ENCODE measurements at places on chromosomes 3 and 15. TPM values are rescaled to one million over a fixed set of nuclear protein-coding genes. Genes with fewer than 3 reads are reported as not detected.
A peak's percentile ranks its signal among the peaks of the same experiment; 100 is the strongest.

GRCh38 chr15:72724028-72724427 lies 38.0 kb downstream of the BBS4 start:
- no peak for DNase-seq

DNA sequence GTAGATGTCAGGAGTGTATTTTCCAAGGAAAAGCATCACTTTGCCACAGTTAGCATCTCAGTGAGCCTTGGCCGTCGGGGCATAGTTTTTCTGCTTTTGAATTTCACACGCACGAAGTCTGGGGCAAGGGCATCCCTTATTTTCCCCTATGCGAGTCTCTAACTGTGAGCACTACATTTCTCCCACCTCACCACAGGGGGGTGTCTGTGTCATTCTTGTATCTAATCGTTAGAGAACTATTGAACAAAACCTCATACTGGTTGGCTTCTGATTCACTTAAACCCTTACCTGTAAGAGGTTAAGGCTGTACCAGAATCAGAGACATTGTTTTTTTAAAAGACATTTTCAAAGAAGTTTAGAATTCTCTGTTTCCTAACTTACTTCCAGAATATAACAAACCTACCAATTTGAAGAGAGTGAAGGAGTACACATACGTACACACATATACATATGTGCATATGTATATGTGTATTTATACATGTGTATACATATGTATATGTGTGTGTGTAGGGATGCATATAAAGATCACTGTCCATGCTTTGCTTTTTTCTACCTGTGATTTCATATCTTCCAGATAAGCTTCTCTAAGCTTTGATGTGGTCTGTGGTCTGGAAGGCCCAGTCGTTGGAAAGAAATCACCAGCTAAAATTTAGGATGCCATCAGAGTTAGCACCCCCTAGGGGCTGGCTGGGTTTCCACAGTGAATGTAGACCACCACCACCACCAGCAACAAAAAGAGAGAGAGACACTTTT lies 49.4 kb downstream of the MYZAP start:
- peak; percentile 41 for DNase-seq

DNA sequence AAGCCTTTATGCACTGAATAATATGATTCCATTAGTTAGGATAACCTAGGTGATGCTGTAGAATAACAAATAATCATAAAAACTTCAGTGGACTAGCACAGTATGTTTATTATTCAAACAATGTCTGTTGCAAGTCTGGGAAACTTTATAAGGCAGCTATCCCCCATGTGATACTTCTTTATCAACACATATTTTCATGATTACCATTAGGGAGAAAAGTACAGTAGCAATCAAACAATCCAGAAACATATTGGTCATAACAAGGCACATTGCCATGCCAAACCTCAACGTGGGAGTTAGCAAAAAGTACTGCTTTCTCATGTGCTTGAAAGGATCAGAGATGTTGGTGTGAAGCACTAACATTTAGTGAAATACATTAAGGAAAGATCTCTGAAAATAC lies 35.5 kb downstream of the EOMES start:
- peak; percentile 18 for DNase-seq

- peak; percentile 75 for DNase-seq
These were observed 326.1 kb downstream of the SATB1 start for GRCh38 chr3:18098960-18099587.

The CACNA2D2 gene
- not detected for total RNA-seq

The SCG3 gene
- total RNA-seq = not detected

- DNase-seq = no peak
These were observed 9.7 kb upstream of the RNU6-1 start for GRCh38 chr15:67849538-67849937.

DNA sequence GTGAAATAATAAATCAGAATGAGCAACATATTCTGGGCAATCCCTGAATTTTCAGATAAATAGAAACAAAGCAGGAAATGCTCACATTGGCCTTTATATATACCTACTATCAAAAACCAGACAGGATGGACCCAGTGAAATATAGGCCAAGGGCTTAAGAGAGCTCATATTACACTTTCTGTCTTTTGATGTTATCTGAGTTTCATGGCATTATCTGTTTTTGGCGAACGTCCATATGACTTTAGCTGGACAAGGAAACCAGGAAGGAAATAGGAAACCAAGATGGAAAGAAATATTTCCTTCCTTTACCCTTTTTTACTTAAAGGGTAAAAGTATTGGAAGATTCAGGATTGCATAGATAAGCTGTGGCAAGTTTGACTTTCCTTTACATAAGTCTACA lies 274.8 kb downstream of the THSD4 start:
- no peak for DNase-seq

All from myocyte (in vitro differentiated cells).